NCI-H446 treated with DMSO at 0.1 percent for 48 hours (cell line): ENCODE measurements at places on chromosomes 1 and 21.

- no peak for DNase-seq
Observed at GRCh38 chr1:12341667-12342066, 111.8 kb downstream of the VPS13D start.

DNA sequence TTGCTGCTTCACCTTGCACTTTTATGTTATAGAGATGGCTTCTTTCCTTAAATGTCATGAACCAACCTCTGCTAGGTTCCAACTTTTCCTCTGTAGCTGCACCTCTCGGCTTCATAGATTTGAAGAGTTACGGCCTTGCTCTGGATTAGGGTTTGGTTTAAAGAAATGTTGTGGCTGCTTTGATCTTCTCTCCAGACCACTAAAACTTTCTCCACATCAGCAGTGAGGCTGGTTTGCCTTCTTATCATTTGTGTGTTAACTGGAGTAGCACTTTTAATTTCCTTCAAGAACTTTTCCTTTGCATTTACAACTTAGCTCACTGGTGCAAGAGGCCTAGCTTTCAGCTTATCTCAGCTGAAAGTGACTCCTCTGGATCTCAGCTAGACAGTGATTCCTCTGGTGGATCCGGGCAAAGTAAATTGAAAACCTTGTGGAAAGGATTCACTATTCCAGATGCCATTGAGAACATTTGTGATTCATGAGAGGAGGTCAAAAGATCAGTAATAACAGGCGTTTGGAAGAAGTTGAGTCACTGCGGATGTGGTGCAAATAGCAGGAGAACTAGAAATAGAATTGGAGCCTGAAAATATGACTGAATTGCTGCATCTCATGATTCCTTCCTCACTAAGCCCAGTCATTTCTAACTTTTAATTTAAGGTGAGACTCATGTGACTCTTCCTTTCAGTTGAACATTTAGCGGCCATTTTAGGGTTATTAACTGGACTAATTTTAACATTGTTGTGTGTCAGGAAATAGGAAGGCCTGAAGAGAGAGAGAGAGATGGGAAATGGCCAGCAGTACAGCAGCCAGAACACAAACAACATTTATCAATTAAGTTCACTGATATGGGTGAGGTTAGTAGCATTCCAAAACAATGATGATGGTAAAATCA, 16.2 kb upstream of the RGS1 start:
- no peak for DNase-seq

- DNase-seq = no peak
Observed at GRCh38 chr1:36322786-36323635, 434 bp downstream of the EVA1B start.

GRCh38 chr1:52552236-52552504, 722 bp downstream of the TUT4 start:
- no peak for DNase-seq

DNA sequence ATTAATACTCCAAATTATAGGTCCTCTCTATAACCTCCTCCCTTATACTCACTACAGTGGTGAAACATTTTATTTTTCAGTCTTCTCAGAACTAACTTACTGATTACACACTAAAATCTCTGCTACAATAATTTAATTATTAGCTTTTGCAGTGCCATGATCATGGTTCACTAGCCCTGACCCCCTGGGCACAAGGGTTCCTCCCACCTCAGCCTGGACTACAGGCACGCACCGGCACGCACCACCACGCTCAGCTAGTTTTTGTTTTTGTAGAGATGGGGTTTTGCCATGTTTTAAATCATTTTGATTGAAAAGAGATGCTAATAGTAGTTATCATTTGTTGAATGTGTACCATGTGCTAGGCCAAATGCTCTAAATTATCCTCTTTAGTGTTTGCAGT, 6.3 kb downstream of the PATJ start:
- no peak for DNase-seq

GRCh38 chr1:169326956-169327268, 40.7 kb downstream of the NME7 start:
- DNase-seq = no peak

GRCh38 chr1:153936011-153936802, 10.3 kb downstream of the DENND4B start:
- no peak for DNase-seq

DNA sequence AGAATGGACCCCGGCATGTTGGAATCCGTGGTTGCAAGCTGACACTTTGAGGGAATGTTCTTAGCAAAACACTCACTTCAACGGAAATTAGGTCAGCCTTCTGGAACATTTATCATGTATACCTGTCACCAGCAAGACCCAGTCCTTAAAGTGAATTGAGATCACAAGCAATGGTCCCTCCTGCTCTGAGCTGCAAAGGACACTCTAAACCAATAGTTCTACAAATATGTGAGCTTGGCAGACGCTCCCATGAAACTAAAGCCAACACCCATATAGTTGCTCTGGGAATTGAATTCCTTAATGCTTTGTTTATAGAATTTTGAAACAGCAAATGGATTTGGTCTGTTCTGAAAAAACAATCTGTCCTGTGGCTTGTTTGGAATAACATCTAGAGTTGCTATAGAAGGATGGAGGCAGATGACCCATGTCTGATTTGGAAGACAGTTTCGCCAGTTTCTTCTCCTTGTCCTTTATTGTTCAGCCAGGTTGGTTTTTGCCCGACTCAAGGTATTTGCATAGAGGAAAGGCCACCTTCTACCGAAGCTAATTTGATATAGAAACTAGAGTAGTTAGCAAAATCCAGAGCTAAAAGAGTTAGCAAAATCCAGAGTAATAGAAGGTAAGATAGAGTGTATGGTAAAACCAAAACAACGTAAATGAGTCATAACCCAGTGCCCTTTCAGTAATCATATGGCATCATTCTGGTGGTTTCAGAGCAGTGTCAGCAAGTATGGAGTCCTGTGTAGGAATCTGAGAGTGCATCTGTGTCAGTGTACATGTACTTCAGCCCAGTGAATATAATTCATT, 236.2 kb downstream of the NFIA start:
- no peak for DNase-seq

GRCh38 chr1:36304970-36305914, 926 bp upstream of the SH3D21 start:
- DNase-seq = no peak

GRCh38 chr1:150164779-150165178, 15.1 kb downstream of the PLEKHO1 start:
- no peak for DNase-seq

DNA sequence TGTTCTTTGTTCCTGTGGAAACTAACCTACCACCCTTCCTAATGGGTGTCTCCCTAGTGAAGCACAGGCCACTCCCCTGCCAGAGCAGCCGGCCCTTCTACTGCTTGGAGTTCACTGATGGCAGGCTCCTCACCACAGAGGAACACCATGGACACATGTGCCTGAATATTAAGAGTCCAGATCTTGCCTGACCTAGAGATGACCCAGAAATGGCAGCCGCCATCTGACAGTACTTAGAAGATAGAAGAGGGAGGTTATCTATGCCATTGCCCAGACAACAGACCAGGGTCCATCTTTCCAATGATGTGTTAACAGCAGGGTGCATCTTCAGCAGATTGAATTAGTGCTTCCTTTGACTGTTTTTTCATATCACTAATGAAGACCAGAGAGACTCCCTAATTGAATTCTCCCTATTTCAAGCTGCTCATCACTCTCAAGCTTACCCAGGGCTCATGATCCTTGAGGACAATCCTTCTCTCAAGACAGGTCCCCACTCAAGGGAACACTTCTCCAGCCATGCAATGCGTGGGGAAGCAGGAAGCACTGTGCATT, 59.8 kb downstream of the PLEKHA6 start:
- peak; percentile 93 for DNase-seq

DNA sequence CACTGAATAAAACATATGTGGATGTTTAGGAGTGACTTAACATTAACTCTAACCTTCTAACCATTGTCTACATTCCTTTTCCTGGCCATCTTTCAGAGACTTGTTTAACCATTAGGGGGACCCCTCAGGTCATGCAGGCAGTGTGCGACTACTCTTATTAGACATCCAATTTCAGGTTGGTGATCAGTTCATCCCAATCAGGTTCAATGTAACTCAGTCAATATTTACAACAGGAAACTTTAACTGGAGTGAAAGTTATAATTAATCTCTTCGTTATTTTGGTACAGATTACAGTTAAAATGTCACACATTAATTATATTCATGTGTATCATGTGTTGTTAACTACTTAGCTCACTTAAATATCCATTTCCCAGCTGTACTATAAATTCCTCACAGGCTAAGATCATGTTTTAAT, 68.8 kb upstream of the RGS1 start:
- DNase-seq = no peak

DNA sequence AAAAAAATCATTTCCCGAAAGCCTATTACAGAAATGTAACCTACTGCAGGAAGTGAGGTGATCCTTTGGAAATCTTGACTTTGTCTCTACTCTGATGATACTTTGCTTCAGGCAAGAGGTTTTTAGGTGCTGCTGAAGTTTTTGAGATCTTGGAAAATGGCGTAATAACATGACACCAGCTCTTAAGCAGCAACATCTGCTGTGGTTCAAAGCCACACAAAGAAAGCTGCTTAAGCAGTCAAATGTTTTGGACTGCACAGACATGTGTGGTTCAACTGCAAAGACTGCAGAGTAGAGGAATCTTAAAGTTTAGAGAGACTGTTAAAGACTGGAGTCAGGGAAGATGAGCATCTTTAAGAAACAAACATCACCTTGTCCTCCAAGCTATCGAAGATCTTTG, 139.0 kb downstream of the RASAL2 start:
- DNase-seq = no peak

GRCh38 chr1:37605061-37605650, 9.4 kb upstream of the GNL2 start:
- DNase-seq = no peak

- DNase-seq = peak; percentile 64
Observed at GRCh38 chr1:227318016-227318852, at the start of gene CDC42BPA. TSS of gene CDC42BPA (minus strand) at chr1:227318492. CDS start at chr1:227317182, 1,310 bp downstream.

DNA sequence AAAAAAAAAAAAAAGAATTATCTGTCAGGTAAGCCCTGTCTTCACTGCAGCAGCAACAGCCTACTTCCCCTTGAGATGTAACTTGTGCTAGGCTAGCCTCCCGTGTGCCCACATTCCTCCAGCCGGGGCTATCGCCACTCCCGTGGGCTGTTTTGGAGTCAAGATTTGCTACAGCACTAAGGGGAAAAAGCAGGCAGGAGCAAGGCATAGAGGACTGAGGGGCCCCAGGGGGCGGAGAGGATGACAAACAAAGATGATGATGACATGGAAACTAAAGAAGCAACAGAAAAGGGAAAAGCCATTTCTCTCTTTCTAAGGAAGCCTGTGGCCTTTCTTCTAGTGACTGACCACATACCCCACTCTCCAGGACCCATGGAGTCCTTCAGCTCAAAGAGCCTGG, 1.9 kb downstream of the TNFAIP8L2 start:
- DNase-seq = no peak

- no peak for DNase-seq
Observed at GRCh38 chr1:50516056-50516455, 92.8 kb upstream of the DMRTA2 start.

DNA sequence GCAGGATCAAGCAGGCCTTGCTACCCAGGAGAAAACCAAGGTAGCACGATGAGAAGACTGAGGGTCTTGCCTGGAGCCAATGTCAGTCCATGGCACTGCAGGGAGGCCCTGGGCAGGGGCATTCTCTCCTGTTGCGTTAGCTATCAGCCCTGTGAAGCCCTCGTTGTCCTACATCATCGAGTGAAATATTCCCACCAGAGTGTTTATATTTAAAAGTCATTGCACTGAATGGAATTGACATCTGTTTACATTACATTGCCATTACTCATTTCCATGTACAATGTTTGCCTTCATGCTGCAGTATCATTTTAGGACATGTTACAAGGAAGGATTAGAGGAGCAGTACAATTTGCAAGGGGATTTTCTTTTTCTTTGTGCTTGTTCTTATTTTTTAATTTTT, 243.9 kb downstream of the KAZN start:
- no peak for DNase-seq

GRCh38 chr1:245698860-245699259, 544.1 kb downstream of the KIF26B start:
- DNase-seq = no peak

DNA sequence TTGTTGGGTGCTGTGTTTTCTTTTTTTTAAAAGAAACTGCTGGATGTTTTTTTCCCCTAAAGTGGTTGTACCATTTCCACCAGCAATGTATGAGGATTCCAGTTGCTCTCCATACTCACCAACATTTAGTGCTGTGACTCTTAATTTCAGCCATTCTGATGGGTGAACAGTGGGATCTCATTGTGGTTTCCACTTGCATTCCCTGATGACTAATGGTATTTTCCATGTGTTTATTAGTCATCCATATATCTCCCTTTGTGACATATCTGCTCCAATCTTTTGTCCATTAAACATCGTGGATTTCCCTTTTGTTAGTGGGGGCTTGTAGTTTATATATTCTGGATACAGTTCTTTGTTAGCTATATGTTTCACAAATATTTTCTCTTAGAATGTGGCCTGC, 206.0 kb downstream of the CAMTA1 start:
- DNase-seq = no peak

DNA sequence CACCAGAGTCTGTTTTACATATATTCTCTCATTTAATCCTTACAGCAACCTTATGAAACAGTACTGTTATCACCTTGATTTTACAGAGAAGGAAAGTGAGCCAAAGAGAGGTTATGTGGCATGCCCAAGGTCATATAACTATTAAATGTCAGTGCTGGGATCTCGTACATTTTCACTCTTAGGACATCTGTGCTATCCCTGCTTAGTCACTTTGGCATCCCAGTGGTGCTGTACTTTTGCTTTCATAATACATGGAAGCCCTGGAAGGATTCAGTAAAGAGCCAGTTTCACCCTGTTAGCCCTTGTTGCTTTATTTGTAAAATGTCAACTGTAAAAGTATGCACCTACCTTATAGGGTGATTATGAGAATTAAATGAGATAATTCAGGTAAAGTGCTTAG, 104.4 kb downstream of the NFIA start:
- no peak for DNase-seq

- DNase-seq = no peak
Observed at GRCh38 chr1:203250911-203251310, 21.4 kb upstream of the CHIT1 start.

DNA sequence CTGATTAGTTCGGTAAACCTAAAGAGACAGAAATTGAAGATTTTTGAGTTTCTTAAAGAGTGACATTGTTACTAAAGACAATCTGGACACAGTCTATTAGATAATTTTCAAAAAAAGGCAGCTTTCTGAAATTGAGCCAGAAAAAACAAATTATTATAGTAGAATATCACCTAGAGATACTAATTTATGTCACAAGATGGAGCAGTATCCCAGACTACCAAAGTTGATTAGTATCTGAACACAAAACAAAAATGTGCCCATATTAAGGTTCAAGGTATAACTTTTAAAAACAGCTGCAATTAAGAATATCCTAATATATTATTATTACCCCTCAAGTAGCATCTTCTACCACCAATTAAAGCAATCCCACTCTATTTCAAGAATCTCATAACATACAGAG, 40.5 kb upstream of the SYT2 start:
- no peak for DNase-seq

DNA sequence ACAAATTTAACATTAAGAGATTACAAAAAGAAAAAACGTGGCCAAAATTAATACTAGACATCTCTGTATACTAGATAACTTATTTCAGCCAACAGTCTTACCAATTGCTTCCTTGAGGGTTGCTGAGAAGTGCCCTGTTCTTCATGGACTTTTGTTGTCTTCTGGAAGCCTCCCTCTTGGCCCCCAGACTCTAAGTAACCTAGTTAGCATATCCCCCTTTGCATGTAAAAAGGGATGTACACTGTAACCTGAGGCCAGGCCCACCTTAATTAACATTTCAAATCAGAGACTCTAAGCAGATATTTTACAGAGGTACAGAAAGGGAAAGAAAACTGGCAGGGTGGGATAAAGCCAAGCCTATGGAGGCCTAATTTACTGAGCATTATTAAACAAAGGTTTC, 1047.3 kb downstream of the ADGRL2 start:
- DNase-seq = no peak
